ENCODE measurements at places on chromosomes 16 and 17.

- peak; percentile 86 for DNase-seq
Measured at GRCh38 chr17:49407981-49408501, 6.6 kb downstream of the PHB1 start.

DNA sequence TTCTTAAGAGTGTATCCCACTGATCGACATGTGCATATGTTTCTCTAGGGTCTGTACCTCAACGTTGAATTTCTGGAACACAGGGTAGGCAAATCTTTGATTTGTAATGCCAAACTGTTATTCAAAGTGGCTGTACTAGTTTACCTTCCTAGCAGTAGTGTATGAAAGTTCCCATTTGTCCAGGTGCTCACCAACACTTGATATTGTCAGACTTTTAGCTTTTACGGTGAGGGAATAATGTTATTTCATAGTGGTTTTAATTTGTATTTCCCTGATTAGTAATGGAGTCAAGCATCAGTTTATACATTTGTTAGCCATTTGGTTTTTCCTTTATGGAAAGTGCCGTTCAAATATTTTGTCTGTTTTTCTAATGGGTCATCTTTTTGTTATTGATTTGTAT is 20.3 kb downstream of the GSDMB start:
- no peak for DNase-seq

DNA sequence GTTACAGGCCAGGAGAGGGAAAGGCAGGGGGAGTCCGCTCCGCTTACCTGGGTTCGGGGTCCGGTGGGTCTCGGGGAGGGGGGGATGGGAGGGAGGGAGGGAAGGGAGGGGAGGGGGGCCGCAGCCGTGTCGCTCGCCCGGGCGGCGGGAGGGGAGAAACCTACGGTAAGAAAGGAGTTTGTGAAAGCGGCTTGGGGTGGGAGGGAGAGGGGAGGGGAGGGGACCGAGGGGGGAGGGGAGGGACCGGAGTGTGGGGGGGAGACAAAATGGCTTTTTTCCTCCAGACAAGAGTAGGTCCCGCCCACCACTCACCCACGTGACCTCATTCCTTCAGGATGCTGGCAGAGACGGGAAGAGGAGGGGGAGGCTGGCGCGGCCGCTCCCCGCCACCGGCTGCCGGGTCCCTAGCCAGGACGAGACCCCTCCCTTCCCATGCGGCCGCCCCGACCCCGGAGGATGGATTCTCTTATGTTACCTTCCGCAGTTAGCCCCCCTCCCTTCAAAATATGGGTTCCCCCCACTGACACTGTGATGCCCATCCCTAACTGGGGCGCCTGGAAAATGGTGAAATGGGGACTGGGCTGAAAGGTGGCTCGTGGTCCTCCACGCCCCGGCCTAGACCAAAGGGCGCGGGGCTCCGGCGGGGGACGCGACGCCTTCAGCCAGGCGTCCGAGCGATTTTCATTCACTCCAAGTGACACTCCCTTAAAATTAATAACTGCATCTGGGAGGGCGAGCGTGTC is at the start of gene PCGF2:
Gene PCGF2 (minus strand): TSS at position 188 of the 743 bp plus-strand sequence. CDS start 7,934 bp downstream, outside the sequence.
- DNase-seq = no peak

DNA sequence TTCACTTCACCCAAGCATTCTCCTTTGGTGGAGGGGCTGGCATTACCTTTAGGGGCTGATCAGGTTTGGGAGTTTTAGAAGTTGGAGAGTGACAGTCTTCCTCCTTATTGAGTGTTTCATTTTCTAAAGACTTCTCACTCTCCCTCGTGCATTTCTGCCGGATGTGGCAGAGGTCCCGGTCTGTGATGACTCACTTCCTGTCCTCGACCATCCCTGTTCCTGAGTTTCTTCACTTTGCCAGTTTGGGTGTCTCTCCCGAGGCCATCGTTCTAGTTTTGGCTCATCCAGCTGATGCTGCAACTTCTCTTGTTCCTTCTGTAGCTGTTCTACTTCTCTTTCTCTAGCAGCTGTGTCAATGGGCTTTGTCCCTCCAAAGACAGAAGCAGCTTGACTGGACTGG is 104.3 kb downstream of the PHKB start:
- no peak for DNase-seq

DNA sequence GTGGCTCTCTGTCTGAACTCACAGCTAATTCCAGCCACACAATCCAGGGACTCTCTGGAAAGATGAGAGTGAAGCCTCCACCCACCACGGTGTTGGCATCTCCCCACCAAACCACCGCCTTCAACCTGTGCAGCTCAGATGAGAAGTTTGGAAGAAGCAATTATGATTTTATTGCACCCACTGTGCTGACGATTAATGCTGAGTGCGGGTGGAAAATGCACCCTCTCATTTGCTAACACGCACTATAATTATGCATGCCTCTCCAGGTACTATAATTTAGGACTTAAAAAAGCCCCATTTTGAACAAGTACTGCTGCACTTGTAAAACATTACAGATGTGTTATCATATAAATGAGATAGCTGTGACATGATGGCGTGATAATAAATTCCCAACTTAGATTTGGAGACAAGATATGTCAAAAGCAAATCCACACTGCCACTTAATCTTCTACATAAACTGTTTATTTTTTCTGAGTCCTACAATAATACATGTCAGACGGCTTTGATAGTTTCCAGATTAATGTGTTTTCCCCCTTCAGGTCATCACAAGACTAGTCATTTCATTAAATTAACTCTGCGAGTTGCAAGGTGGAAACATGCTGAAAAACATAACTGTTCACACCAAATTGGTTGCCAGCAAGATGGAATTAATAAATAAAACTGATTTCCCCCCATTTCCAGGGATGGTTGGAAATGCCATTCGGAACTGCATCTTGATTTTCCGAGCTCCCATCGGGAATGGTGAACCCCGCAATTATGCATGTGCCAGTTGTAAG is 466.5 kb upstream of the MAF start:
- DNase-seq = no peak

GRCh38 chr16:7976563-7976962 is 613.7 kb downstream of the TMEM114 start:
- no peak for DNase-seq

DNA sequence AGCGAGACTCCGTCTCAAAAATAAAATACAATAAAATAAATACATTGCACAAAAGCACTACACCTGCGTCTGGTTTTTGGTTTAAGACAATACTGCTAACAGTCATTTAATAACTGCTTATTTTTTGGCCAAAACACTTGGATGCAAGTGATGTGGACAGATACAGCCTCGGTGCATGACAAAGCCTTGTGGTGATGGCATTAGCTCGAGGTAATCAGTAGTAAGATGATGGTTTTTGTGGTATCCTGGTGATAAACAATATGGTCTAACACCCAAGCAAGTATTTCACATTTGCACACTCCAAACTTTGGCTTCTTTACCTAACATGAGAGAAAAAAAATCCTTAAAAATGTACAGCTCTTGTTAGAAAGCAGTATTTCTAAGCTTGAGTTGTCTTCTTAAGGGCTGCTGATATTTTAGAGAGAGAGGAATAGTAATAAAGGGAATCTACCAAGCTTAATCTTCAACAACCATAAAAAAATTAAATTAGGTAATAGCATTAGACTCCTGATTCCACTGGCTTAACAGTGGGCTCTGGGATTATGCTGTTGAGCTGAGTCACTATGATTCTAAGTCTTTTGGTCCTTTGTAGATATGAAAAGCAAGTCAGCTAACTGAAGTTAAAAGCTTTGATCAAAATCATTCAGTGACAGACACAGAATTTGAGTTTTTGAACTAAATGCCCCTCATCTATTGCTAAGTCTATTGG is 111.1 kb downstream of the VPS53 start:
- no peak for DNase-seq

GRCh38 chr17:66138120-66138519 is 53.8 kb downstream of the CEP112 start:
- DNase-seq = no peak

- no peak for DNase-seq
Measured at GRCh38 chr17:81083125-81083765, 48.3 kb downstream of the BAIAP2 start.

DNA sequence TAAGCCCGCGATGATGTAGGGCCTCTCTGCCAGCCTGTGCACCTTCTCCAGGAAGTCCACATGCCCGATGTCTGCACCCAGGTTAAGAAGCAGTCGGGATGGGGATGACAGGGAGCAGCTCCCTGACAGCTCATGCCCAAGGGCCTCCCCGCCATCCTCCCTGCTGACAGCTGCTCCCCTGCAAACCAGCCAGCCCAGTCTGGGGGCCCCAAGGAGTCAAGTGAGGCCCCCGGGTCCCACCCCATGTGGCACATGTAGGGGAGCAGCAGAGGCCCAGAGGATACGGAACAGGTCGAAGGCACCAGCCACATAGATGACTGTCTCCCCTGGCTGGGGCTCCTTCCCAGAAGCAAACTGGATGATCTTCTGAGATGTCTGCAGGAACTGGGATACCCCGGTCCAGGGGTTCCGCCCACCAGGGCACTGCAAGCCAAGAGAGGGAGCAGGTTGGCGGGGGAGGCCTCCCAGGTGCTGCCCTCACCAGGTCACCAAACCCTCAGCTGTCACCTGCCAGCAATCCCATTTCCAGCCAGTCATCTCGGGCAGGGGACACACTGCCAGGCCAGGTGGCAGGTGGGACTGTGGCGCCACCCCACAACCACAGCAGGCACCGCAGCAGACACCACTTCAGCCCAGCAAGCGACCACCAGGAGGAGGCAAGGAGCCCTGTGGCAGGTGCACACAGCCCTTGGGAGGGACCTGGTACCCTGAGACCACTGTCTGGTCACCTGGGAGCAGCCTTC is 4.6 kb downstream of the PCYT2 start:
- DNase-seq = no peak

DNA sequence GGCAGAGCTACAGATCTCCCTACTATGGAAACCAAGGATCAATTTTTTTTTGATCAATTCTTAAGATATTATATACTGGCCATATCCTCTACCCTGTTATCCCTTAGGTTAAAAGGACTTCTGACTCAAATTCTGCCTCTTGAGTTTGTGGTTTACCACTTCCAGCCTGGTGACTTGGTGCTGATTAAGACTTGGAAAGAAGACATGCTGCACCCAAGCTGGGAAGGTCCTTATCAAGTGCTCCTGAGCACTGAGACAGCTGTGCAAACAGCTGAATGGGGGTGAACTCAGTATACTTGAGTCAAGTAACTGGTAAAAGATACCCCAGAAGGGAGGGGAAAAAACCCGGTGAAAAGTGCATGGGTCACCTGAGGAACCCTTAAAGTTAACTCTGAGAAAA is 20.5 kb upstream of the SPACA3 start:
- peak; percentile 21 for DNase-seq

DNA sequence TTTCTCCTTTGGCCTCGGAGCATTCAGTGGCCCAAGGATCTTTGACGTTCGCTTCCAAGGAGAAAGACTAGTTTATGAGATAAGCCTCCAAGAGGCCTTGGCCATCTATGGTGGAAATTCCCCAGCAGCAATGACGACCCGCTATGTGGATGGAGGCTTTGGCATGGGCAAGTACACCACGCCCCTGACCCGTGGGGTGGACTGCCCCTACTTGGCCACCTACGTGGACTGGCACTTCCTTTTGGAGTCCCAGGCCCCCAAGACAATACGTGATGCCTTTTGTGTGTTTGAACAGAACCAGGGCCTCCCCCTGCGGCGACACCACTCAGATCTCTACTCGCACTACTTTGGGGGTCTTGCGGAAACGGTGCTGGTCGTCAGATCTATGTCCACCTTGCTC is 1.4 kb downstream of the AOC3 start:
- DNase-seq = no peak

DNA sequence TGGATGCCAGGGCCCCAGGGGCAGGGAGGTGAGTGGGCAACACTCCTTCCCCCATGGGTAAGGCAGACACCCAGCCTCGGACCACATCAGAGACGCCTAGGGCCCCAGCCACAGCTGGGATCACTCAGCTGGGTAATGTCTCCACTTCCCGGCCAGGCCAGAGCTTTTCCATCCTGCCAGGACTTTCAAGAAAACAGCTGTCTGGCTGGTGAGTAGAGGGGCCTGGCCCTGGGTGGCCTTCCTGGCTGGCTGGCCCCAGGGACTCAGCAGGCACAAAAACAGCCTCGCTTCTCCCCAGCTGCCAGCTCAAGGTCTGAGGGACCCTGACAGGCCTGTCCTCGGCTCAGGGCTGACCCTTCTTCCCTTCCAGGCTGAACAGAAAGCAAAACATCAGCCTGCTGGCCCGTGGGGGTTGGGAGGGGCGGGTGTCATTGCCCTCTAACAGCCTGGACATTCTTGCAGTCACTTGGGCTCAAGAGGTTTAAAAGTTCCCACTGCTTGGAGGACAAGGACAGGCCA is 45.3 kb upstream of the JPH3 start:
- no peak for DNase-seq

DNA sequence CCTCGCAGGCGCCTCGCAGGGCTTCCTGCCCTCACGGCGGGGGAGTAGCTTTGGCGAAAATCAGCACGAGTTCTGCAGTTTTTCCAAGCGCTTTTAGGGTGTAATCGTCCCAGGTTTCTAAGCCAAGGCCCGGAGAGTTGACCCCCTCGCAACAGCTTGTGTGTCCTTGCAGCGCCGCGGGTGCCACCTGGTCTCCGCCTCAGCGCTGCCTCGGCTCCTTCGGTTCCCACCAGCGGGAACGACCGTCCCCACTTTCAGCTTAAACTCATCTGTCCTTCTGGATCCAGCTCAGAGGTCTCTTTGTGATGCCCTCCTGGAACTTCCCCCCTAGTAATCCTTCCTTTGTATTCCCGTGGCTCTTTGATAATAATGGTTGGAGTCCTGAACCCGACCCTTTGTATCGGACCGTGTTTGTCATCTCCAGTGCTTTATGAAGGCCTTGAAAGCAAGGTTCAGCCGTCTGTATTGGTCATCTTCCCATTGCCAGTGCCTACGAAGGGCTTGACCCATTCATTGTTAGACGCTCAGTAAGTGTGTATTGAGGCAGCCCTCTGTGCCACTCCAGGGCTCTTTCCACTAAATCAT is 858 bp upstream of the SMARCE1 start:
- no peak for DNase-seq

GRCh38 chr17:64306850-64307463 is 43.9 kb upstream of the TEX2 start:
- DNase-seq = peak; percentile 67

- DNase-seq = no peak
Measured at GRCh38 chr16:3071655-3072054, 6.2 kb downstream of the IL32 start.

DNA sequence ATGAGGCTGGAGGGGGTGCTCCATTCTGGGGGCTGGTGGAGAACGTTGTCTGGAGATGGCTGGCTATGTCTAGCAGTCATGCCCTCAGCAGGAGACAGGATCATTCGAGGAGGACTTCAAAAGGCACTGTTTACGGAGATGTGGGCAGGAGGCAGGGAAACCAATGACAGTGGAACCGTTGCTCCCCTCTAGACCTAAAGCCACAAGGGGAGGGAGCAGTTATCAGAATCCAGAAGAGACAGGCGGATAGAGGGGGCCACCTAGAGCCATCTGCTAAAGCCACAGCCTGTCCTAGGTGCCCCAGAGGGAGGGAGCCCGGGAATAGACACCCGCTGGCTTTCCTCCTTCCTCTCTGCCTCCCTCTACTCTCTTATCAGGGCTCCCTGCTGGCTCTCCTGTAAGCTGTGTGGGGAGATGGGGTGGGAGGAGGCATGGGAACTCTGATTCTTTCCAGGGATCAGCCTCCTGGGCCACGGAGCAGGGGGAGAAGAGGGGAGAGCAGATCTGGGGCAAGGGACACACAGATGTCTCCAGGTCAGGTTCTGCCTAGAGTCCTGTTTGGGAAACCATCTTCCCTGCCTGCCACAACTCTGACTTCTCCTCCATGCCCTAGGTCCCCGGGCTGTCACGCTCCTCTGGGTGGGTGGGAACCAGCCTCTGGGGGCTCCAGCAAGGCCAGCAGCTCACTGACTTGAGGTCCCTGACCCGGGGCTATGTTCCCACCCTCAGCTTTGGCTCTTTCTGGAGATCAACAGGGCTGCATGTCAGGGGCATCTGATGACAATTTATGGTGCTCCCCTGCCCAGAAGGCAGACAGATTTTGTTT is 42.3 kb downstream of the IRX3 start:
- DNase-seq = no peak

- DNase-seq = no peak
Measured at GRCh38 chr17:33112763-33113162, 121.1 kb downstream of the SPACA3 start.
